ENCODE measurements at places on chromosomes 3 and 15.

GRCh38 chr3:190401963-190402362, 14.0 kb downstream of the CLDN16 start:
- no peak for DNase-seq

GRCh38 chr3:116432795-116433194, 12.5 kb downstream of the LSAMP start:
- no peak for DNase-seq

DNA sequence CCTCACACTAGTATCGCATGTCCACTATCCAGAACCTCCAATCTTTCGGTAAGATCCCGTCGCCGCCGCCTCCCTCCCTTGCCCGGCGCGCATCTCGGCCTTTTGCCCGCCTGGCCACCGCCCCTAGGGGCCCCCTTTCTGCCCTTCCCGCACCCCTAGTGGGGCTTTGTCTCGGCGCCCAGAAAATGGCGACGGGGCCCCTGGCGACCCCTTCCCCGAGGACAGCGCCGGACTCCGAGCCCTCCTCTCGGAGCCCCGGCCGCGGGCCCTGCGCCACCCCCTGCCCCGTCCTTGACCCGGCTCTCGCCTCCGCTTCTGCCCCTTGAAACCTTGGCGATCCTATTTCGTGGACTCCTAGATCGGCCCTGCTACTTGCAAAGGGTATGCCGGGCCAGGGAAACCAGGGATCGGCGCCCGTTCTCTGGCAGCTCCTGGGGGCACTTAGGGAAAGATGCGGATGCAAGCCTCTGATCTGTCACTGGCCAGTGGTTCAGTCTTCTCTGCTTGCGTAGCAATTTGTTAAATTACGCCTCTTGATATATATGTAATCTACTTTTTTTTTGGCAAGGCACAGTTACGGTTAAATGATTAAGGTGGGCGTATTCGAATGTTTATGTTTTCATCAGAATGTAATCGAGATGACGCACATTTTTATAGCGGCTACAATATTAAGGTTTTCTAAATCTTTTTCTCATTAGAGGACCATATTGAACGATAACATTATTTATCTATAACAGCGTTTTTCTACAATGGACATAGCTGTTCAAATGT, 603 bp downstream of the EIF1B start:
- no peak for DNase-seq

DNA sequence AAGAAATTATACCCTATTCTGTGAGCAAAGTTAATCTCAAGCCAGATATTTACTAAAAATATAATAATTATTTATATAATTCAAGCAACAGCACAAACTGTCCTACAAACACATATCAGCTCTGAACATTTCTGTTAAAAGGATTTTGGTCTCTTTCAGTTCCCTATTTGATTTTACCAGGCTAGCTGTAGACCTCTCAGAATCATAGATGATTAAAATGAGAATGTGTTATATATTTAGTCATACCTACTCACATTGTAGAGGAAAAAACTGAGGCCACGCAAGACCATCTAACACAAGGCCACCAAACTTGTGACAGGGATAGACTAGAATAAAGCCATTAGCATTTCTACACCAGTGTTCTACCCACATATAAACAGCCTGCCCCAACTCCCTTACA, 28.5 kb downstream of the ACKR4 start:
- no peak for DNase-seq

DNA sequence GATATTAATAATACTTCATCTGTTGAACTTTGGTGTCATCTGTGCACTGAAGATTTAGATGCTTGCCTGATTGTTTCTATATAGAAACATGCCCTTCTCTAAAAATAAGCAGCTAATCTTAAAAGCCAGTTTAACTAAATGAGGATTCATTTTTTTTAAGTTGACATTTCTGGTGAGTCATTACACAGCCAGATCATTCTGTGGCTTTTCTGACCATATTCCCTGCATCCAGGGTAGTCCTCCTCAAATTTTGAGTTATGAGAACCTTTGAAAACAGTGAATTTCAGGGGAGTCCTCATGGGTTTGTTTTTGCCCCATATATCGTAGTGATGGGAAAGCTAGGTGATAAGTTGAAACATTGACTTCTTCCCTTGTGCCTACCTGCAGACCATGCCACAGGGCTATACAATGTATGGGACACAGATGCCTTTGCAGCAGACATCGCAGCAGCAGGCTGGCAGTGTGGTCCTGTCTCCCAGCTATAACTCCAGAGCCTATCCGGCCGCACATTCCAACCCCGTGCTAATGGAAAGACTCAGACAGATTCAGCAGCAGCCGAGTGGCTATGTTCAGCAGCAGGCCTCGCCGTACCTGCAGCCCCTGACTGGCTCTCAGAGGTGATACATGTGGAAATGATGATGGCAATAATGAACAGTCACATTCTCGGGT, 26.5 kb upstream of the P2RY12 start:
- DNase-seq, result no peak

- no peak for DNase-seq
These were observed at the start of gene C3orf70 for GRCh38 chr3:185152410-185153170. TSS of gene C3orf70 (minus strand) at chr3:185153060. CDS start at chr3:185152823, 237 bp downstream.

- peak; percentile 57 for DNase-seq
These were observed 71.5 kb upstream of the GALNT15 start for GRCh38 chr3:16102905-16103364.

GRCh38 chr3:150746791-150747590, 16.0 kb downstream of the SIAH2 start:
- DNase-seq, result no peak

DNA sequence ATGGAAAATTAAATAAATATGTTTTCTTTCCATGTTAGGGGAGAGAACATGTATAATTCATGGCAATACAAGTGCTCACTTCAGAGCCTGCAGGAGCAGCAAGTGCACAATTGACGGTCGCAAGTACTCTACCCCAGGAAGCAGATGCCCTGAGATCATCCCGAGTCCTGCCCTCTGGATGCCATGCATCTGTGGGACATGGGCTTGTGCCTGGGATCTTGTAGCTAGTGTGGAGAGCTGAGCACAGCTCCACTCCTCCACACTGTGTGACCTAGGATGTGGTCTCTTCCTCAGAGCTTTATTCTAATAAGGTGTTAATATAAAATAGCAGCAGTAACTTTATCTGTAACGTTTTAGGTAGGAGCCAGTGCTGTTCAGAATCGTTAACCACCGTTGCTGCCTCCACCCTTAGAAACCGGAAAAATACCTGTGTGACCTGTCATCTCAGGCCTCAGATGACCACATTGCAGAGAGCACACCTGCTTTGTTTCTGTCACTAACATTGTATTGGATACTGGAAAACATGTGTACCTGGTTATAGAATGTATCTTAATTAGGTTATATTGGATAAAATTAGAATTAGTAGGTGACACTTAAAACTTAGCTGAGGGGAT, 105.0 kb upstream of the GOLGA6L6 start:
- no peak for DNase-seq

DNA sequence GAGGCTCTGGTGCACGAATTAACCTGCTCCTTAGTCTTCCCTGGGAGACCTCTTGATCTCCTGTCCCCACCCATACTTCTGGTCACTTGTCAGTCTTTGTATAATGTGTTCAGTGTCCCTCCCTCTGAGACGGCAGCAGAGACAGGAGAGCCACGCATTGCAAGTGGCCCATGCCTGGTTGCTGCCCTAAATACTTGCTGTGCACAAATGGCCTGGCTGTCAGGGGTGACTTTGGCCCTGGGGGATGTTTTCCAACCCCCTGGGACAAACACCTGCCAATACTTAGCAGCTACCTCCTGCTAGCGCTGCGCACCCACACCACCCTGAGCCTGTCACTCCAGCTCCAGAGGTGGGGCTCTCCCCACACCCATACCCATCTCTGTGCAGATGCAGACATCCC, 17.2 kb downstream of the KLF13 start:
- no peak for DNase-seq

DNA sequence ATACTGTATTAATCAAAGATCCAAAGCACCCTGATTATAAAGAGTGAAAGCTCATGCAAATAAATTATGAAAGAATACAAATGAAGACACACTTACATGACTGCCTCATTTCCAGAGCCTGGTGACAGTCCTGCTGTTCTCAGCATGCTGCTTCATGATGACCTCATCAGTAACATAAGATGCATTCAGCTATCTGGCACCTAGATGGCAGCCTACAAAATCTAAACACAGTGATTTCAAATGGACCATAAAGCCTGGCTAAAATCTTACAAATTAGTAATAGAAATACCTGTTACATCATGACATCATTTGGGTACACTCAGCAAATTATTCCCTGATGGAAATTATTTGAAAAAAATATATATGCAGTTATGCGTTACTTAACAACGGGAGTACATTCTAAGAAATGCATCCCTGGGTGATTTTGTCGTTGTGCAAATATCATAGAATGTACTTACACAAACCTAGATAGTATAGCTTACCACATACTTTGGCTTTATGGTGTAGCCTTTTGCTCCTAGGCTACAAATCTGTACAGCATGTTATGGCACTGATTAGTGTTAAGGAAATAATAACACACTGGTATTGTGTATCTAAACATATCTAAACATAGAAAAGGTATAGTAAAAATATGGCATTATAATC, 207.2 kb downstream of the EPHA3 start:
- peak; percentile 18 for DNase-seq

- DNase-seq, result no peak
These were observed 367 bp downstream of the OR4F6 start for GRCh38 chr15:101803676-101804075.

DNA sequence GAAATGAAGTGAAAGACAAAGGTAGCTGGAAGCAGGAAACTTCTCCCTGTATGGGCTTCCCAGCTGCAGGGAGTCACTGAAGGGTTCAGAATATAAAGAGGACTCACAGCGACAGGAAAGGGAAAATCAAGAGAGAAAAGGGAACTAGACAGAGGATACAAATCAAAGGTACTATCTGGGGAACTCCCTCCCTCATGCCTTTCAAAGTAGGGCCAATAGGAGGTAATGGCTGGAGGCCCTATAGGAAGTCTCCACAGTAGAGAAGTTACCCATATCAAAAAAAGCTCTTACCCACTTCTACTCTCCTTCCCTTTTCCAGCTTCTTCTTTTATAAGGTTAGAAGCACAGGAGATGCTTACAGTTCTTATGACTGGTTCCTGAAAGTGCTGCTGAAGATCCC, 43.5 kb downstream of the FMN1 start:
- DNase-seq, result no peak

DNA sequence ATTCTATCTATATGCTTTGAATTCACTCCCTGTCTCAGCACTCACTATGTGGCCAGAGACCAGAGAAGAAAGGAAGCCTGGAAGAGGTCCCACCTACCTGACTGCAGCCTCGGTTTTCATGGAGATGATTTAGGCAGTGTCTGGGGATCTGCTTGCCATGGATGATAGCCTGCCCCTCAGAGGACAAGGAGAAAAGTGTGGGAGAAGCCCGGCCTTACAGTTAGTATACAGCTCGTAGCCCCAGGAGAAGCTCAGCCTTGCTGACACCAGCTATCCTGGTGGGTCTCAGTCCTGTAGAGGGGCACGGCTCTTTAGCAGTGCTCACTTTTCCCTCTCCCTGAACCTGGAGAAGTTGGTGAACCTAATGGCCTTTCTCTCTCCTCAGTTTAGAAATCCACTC, 25.9 kb upstream of the RTP4 start:
- no peak for DNase-seq

DNA sequence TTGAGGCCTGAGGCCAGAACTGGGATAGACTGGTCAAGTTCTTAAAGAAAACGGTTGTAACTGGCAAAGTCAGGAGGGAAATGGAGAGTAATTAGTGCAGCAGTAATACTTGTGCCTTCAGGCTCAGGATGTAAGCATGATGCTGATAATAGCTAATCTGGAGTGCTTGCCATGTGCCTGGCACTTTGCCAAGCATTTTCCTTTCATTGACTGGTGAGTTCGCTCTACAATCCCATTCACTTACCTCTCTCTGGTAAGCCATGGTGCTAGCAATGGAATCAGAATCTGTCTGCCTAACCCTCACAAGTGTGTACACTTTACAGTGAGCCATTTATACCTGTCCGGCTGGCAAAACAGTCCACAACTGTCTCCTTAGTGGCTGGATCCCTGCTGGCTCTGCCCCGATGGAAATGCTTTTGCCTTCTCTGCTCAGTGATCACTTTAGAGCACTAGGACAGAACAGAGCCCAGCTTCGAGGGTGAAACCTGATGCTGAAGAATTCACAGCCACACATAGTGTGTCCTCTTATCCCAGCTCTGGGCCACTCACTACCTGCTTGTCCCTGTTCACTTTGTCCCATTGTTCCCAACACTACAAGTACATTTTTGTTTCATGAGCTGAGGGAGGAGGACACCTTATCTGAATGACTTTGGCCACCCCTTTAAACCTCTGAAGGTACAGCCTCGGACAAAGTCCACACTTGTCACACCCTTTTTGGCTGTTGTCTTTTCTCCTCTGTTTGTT, 10.3 kb downstream of the CHP1 start:
- no peak for DNase-seq

DNA sequence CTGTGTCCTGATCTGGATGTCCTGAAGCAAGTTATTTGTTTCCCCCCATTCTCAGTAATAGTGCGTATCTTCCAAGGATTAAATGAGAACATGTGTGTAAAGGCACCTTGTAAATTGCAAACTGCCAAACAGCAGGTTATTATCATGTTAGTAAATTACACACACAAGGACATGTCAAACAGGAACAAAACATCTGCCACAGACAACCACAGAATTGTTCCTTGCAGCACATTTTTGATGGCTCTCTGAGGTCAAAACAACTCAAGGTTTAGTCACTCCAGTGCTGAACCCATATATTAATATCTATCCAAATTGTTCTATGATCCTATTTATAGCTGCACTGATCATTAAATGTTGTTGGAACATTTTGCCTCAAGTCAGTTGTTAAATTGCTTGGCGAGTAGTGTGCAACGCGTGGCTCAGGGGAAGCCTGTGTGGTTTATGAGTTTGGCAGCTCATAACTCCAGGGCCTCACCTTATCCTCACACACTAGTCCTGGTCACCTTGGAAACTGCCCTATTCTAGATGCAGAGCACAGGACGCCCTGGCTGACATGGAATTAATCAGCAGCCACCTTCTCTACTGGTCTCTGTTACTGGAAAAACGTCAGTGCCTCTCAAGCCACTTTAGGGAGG, 46.3 kb upstream of the CDV3 start:
- DNase-seq, result no peak

DNA sequence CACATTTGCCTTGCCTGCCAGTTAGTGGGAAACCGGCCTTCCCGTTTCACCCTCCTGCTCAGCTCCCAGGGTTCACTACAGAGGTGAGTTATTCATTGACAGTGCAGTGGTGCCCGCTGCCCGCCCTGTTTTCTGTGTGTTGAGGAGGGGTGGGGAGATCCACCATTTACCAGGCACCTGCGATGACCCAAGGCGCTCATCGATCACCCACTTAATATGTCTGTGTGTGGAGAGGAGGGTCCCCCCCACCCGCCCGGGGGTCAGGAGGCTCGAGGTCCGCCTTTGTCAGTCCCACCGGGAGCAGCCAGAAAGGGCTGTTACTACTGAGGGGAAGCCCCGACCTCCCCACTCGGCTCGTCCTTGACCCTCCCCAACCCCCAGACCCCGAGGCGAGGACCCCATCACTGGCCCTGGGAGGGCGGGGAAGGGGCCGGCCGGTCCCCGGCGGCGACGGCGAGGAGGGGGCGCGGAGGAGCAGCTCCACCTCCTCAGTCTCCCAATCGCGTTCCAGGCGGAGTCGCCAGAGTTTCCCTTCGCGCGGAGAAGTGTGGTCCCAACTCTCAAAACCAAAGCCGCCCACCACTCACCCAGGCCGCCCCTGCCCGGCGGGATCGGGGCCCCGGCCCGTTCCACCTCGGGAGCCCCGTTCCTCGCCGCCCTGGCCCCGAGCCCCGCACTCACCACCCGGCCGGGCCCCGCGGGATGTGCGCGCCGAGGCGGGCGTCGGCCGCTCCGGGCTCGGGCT, 1.1 kb downstream of the PLXNB1 start:
- DNase-seq, result no peak

Data from foreskin keratinocyte (primary cell).